ENCODE measurements at places on chromosomes 16 and 17. TPM values are rescaled to one million over a fixed set of nuclear protein-coding genes. Genes with fewer than 3 reads are reported as not detected.

DNA sequence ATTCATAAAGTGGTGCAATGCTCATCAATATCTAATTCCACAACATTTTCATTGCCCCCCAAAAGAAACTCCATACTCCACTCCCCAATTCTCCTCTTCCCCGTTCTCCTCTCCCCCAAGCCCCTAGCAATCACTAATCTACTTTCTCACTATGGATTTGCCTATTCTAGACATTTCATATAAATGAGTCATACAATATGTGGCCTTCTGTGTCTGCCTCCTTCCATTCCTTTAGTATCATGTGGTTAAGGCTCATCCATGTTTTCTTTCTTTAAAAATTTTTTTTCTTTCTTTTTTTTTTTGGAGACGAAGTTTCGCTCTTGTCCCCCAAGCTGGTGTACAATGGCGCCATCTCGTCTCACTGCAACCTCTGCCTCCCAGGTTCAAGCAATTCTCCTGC is 56.3 kb upstream of the HAS3 start:
- no peak for DNase-seq

- no peak for DNase-seq
Measured at GRCh38 chr17:78037280-78037679, 78.8 kb downstream of the TNRC6C start.

DNA sequence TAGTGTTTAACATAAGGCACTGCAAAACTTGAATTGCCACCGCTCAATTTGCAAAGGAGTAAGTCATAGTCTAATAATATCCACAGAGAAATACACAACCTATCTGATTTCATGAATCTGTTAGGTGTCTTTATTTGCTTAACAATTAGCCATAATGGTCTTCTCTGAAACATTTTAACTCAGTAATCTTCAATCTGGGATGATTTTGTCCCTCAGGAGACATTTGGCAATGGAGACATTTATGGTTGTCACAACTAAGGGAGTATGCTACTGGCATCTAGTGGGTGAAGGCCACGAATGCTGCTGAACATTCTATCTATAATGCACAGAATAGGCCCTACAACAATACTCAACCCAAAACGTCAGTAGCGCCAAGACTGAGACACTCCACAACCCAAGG is 4.3 kb downstream of the UBE2G1 start:
- no peak for DNase-seq

Gene CCL2
- total RNA-seq: 37.1 TPM

All from spinal cord (tissue), 10 donors.